ENCODE measurements at places on chromosomes 7 and 10. TPM values are rescaled to one million over a fixed set of nuclear protein-coding genes. Genes with fewer than 3 reads are reported as not detected.

- no peak overlapping the region for H3K27ac ChIP-seq
- peaks cover 10% of the 10 kb centered on the region for H3K27me3 ChIP-seq
- no peak overlapping the region for H3K4me3 ChIP-seq
- DNase-seq = no peak
Measured at GRCh38 chr10:126109893-126110292, 213.5 kb downstream of the FANK1 start.

- peaks cover 3% of the 10 kb centered on the region for H3K27me3 ChIP-seq
- no peak overlapping the region for H3K27ac ChIP-seq
- H3K4me3 ChIP-seq = no peak overlapping the region
- no peaks in the 10 kb centered on the region for H3K36me3 ChIP-seq
- H3K4me1 ChIP-seq = no peaks in the 10 kb centered on the region
- DNase-seq = no peak
Measured at GRCh38 chr10:109831846-109832245, 91.5 kb downstream of the XPNPEP1 start.

BPGM gene
- total RNA-seq = 16.3 TPM

SLC26A3 gene
- total RNA-seq = not detected

OR13A1 gene
- not detected for total RNA-seq

ADRB1 gene
- 0.14 TPM for total RNA-seq

DNA sequence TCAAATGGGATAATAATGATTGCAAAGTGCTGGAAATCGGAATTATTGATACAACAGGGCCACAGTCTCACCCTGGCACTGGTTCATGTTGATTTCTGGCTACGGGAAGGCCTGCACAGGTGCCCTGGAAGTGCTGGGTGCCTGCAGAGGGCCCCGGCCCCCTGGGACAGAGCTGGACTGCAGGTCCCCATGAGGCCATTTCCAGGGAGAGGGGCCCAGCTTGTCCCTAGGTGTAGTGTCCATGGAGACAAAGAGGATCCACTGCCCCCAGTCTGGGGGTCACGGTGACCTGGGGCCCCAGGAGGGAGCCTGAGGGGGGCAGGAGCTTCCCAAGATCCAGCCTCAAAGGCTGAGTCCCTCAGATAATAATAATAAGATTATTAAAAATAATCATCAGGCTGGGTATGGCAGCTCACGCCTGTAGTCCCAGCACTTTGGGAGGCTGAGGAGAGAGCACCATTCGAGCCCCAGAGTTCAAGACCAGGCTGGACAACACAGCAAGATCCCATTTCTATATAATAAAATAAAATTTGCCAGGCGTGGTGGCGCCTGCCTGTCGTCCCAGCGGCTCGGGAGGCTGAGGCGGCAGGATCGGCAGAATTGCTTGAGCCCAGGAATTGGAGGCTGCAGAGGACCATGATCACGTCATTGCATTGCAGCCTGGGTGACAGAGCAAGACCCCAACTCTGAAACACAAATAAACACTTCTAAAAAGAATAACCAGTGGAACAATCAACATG is 98.1 kb downstream of the MICALL2 start:
- H3K4me1 ChIP-seq = no peaks in the 10 kb centered on the region
- DNase-seq = no peak
- H3K27ac ChIP-seq = no peak overlapping the region
- peaks cover 7% of the 10 kb centered on the region for H3K27me3 ChIP-seq
- no peaks in the 10 kb centered on the region for H3K36me3 ChIP-seq
- H3K4me3 ChIP-seq = no peak overlapping the region

DNA sequence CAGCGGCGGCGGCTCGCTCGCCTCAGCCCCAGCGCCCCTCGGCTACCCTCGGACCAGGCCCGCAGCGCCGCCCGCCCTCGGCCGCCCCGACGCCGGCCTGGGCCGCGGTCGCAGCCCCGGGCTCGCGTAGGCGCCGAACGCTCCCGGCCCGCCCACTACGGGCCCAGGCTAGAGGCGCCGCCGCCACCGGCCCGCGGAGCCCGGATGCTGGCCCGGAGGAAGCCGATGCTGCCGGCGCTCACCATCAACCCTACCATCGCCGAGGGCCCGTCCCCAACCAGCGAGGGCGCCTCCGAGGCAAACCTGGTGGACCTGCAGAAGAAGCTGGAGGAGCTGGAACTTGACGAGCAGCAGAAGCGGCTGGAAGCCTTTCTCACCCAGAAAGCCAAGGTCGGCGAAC is 18.2 kb upstream of the TSPAN33 start:
- no peaks in the 10 kb centered on the region for H3K27me3 ChIP-seq
- H3K4me3 ChIP-seq = no peak overlapping the region
- peaks cover 19% of the 10 kb centered on the region for H3K4me1 ChIP-seq
- H3K27ac ChIP-seq = no peak overlapping the region

DNA sequence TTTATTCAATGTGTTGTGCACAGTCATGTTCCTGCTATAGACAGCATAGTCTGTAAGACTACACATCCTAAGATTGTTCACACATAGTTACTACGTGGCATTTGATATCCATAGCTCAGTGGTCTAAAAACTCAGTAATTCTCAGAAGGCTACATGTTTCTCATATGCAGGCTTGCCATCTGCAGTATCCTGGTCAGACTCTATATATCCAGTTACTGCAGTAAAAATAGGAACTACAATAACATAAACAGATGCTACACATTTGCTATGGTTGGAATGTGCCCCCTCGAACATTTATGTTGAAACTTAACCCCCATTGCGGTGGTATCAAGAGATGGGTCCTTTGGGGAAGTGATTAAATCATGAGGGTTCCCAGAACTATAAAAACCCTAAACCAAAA is 1377.8 kb upstream of the LRRTM3 start:
- no peak for DNase-seq
- H3K27me3 ChIP-seq = no peaks in the 10 kb centered on the region
- H3K36me3 ChIP-seq = no peaks in the 10 kb centered on the region

SLC18A2 gene
- not detected for total RNA-seq

DNA sequence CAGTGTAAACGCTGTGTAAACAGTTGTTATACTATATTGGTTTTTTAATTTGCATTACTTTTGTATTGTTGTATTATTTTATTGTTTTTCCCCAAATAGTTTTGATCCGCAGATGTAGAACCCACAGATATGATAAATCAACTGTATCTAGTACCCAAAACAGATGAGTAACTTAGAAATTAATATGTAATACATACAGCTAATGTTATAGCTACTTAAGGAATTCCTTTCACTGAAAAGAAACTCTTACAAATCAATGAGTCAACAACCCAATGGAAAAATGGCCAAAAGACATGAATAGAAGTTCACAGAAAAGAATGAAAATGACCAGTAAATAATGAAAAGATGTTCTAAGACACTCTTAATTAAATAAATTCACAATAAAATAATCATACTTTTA is 32.3 kb upstream of the ARL4A start:
- no peaks in the 10 kb centered on the region for H3K27me3 ChIP-seq
- H3K36me3 ChIP-seq = no peaks in the 10 kb centered on the region
- H3K4me1 ChIP-seq = no peaks in the 10 kb centered on the region
- H3K4me3 ChIP-seq = no peak overlapping the region

GARIN1A gene
- total RNA-seq = 0.29 TPM

DNA sequence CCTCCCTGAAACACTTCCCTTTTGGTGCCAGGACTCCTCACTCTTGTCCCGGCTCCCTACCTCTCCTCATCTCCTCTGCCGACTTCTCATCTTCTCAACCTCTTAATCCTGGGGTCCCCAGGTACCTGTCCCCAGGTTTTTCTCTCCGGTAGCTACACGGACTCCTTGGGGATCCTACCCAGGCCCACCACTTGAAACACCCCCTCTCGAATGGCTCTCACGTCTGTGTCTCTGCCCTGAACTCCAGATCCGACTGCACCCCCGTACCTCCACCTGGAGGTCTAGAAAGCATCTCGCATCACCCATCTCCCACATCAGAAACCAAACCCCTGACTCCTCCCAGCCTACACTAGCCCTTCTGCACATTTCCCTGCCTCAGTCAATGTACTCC is 4.8 kb downstream of the TBATA start:
- DNase-seq = no peak
- H3K36me3 ChIP-seq = no peaks in the 10 kb centered on the region
- H3K4me3 ChIP-seq = no peak overlapping the region
- H3K4me1 ChIP-seq = peaks cover 6% of the 10 kb centered on the region
- no peaks in the 10 kb centered on the region for H3K27me3 ChIP-seq

DNA sequence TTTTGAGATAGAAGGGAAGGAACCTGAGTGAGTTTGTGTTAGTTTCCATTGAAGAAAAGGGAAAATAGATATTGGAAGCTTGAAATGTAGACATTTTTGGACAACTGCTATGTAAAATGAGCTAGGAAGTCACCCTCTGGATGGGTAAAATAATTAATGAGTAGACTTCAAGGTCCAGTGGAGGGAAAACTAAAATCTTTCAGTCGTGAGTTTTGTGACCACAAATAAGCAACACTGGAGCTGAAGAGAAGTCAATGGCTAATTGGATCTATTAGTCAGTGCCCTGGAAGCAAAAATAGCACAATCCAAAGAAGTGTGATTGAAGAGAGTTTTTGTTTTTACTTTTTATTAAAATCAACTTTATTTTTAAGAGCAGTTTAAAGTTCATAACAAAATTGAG is 123.4 kb downstream of the MYO3A start:
- H3K27me3 ChIP-seq = peaks cover 5% of the 10 kb centered on the region
- no peaks in the 10 kb centered on the region for H3K4me1 ChIP-seq
- no peak overlapping the region for H3K4me3 ChIP-seq
- no peak for DNase-seq

DNA sequence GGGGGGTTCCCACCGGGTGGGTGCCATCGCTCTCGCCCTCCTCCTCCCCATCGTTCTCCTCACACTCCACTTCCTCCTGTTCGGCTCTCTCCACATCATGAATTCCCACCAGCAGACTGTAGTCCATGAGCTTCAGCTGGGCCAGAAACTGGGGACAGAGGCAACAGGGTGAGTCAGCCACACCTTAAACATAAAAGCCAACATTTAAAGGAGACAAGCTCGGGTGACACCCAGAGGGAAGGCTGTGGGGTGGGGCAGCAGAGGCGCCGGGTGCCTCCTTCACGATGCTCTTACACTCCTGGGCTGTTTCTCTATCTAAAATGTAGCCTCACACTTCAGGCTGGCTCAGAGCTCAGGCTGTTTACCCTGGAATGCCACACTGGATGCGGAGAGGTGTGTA is 172.5 kb downstream of the PIP4K2A start:
- H3K4me1 ChIP-seq = peaks cover 14% of the 10 kb centered on the region
- no peaks in the 10 kb centered on the region for H3K27me3 ChIP-seq
- H3K36me3 ChIP-seq = peaks cover 46% of the 10 kb centered on the region
- H3K4me3 ChIP-seq = no peak overlapping the region
- H3K27ac ChIP-seq = peak overlapping the region; percentile 4

- no peaks in the 10 kb centered on the region for H3K36me3 ChIP-seq
- H3K4me3 ChIP-seq = no peak overlapping the region
- no peaks in the 10 kb centered on the region for H3K4me1 ChIP-seq
Measured at GRCh38 chr10:33861016-33861704, 526.7 kb upstream of the NRP1 start.

DNA sequence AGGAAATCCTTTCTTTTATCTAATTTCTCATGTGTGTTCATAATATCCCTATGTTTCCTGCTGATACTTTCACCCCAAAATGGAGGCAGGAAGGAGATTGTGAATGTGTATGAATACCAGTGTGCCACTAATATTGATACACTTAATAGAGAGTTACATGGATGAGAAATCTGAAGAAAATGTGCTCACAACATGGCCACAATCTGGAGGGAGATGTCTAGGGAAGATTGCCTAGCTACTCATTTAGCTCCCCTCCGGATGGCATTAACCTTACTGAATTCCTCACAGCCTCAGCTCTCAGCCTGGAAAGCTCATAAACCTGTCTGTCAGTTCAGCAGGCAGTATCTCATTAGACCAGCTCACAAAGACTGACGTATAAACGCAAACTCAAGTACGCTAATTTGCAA is 23.4 kb upstream of the DMTF1 start:
- DNase-seq = no peak
- peaks cover 6% of the 10 kb centered on the region for H3K27me3 ChIP-seq
- no peaks in the 10 kb centered on the region for H3K36me3 ChIP-seq
- no peak overlapping the region for H3K27ac ChIP-seq
- no peak overlapping the region for H3K4me3 ChIP-seq

DNA sequence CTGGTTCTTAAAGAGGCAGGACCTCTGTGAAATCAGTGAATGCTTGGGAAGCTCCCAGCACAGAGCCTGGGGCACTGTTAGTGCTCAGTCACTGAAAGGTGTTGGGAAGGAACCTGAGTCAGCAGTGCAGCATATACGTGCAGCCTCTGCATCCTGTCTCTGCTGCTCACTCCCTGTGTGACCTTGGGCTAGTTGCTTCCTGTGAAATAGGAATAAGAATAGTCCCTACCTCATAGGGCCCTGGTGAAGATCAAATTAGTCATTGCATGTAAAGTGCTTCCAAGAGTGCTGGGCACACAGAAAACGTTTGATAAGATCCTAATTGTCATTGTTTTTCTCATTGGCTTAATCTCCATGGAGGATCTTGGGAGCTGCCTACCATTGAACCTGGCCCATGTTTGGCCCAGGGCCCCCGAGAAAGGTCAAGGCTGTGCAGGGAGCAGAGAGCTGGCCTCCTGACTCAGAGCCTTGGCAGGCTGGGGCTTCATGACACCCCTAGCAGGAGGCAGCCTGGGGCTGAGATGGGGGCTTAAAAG is 73.3 kb upstream of the COL13A1 start:
- peaks cover 24% of the 10 kb centered on the region for H3K27me3 ChIP-seq
- no peak overlapping the region for H3K27ac ChIP-seq
- no peaks in the 10 kb centered on the region for H3K36me3 ChIP-seq
- no peak for DNase-seq

GRCh38 chr7:91655656-91656055 is 224.8 kb downstream of the MTERF1 start:
- no peak overlapping the region for H3K4me3 ChIP-seq
- no peaks in the 10 kb centered on the region for H3K4me1 ChIP-seq
- H3K36me3 ChIP-seq = no peaks in the 10 kb centered on the region
- no peak overlapping the region for H3K27ac ChIP-seq

CASTOR2 gene
- total RNA-seq = 3.3 TPM

DNA sequence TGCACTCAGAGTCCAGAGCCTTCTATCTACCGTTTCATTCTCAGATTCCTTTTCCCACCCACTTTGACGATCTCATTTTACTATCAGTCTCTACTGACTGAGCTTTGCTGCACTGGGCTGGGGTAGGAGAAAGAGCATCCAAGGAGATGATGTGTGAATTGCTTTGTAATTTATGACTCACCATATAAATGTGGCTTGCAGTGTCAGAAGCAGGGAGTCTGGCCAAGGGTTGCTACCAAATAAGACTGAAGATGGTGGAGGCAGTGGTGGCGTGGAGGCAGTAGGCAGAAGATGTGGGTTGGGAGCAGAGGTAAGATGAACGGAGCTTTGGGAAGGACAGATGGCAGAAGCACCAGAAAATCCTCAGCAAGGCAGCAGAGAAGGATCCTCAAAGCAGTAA is 73.3 kb upstream of the AGK start:
- H3K36me3 ChIP-seq = no peaks in the 10 kb centered on the region
- no peaks in the 10 kb centered on the region for H3K4me1 ChIP-seq
- no peak overlapping the region for H3K27ac ChIP-seq
- H3K4me3 ChIP-seq = no peak overlapping the region

CFAP46 gene
- total RNA-seq = 1.1 TPM

All from activated naive CD8-positive, alpha-beta T cell treated with anti-CD3 and anti-CD28 coated beads for 36 hours (primary cell).